Aorta (tissue), 5 donors: ENCODE measurements at places on chromosomes 11 and 22. TPM values are rescaled to one million over a fixed set of nuclear protein-coding genes. Genes with fewer than 3 reads are reported as not detected.
A peak's percentile ranks its signal among the peaks of the same experiment; 100 is the strongest.

The HPX gene
- total RNA-seq = 6.0 TPM

The RNF26 gene
- total RNA-seq = 16.8 TPM

- H3K27ac ChIP-seq = peak overlapping the region; percentile 90
- peak; percentile 40 for DNase-seq
- no peak overlapping the region for H3K4me3 ChIP-seq
- no peaks in the 10 kb centered on the region for H3K27me3 ChIP-seq
These were observed 5.2 kb downstream of the CAPN5 start for GRCh38 chr11:77071671-77072605.

GRCh38 chr22:26170112-26170492 lies 840 bp downstream of the SEZ6L start:
- no peak overlapping the region for H3K27ac ChIP-seq
- no peaks in the 10 kb centered on the region for H3K36me3 ChIP-seq
- H3K4me1 ChIP-seq = no peaks in the 10 kb centered on the region
- no peaks in the 10 kb centered on the region for H3K27me3 ChIP-seq

DNA sequence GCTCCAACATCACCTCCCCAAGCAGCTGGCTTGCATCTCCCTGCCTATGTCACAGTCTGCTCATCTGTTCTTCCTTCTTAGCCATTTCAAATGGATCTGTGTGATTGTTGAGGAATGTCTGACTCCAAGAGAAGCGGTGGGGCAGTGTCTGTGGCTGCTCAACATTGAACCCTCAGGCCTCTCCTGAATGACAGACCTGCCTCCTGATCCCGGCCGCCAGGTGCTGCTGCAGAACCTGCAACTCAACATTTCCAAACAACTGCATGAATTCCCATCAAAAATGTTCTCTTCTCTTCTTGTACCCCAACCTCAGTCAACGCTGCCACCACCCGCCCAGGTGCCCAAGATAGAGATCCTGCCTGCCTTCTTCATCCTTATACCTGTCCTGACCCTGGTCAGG lies 132.5 kb downstream of the FBXO7 start:
- H3K4me3 ChIP-seq = no peak overlapping the region
- H3K36me3 ChIP-seq = no peaks in the 10 kb centered on the region

- H3K4me1 ChIP-seq = no peaks in the 10 kb centered on the region
- H3K4me3 ChIP-seq = no peak overlapping the region
- no peaks in the 10 kb centered on the region for H3K27me3 ChIP-seq
- H3K36me3 ChIP-seq = peaks cover 8% of the 10 kb centered on the region
These were observed 36.7 kb upstream of the ADSL start for GRCh38 chr22:40309631-40310030.

DNA sequence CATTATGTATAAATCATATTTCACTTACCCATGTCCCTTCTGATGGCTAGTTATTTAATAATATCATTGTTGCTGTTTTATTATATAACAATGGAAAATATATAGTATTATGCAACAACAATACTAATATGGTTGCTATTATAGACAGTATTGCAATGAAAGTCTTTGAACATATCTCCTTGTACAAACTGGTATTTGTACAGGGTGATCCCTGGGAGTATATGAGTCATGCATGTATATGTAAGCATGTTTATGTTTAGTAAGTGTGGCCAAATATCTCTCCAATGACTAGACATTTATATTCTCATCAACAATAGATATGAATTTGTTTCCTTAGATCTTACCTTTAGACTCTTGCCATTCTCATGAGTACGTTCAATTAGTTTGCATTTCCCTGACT lies 55.9 kb downstream of the KCNC1 start:
- H3K4me3 ChIP-seq = no peak overlapping the region
- no peak for DNase-seq
- no peak overlapping the region for H3K27ac ChIP-seq
- no peaks in the 10 kb centered on the region for H3K36me3 ChIP-seq
- H3K27me3 ChIP-seq = no peaks in the 10 kb centered on the region
- H3K4me1 ChIP-seq = no peaks in the 10 kb centered on the region
